ENCODE measurements at places on chromosomes 1 and 21.

DNA sequence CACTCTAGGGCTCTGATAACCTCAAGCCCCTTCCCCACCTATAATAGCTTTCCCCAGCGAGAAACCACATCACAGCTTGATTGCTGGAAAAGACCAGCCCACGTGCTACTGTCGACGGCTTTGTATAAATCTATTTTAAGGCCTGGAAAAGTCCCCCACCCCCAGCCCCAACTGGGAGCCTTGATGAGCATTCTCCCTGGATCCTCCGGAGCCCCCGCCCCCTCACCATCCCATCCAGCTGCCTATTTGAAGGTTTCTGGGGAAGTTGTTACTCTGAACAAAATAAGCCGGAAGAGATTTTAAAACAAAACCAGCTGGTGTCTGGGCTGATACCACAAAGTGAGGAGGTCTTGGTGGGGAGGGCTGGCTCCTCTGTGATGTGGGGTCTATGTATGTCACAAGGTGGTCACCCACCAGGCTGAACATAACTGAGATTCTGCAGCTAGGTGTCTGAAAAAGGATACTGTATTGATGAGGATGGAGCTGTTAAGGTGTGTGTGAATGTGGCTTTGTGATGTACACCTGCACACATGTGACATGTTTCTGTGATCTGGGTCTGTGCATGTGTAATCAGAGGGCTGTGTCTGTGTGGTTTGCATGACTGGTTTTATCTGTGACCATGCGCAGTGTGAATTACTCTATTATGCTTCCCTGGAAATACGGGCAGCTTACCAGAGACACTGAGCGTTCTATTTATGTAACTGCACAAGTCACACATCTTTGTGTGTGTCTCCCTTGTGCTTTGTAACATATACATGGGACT lies 25.0 kb downstream of the RIMS3 start:
- DNase-seq = no peak

- DNase-seq = no peak
These were observed 166.4 kb downstream of the TRABD2B start for GRCh38 chr1:47830641-47831333.

GRCh38 chr1:228082918-228083870 lies 686 bp downstream of the ARF1 start:
- DNase-seq = no peak

GRCh38 chr1:217562229-217562878 lies 68.5 kb downstream of the GPATCH2 start:
- DNase-seq = no peak

- DNase-seq = no peak
These were observed 93.2 kb upstream of the AJAP1 start for GRCh38 chr1:4561205-4561604.

- no peak for DNase-seq
These were observed 98.4 kb upstream of the SLC45A1 start for GRCh38 chr1:8219530-8219929.

DNA sequence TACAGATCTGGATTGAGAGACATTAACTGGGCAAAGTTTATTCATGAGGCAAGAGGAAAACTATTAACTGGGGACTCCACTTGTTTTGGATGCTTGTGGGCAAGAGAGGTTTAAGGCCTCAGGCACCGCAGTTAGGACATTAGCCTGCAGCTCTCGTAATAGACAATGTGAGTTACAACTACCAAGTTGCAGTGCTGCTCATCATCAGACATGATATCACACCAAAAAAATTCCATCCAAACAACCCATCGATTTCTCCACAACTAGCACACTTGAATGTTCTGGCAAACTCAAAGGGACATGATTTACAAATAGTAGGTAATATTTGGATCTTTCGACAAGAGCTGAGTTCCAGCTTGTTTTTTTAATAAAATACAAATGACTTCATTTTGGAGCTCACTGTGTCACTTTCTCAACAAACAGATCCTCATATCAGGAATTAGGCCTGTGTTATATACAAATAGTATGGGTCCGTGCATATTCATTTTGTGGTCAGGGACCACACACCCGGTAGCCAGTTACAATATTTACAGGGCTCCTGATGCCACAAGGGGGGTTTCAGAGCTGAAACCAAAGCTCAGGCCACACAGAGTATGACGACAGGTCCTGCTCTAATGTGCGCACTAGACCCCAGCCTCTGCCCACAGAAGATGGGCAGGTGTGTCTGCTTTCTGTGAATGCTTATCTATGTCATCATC lies 128.0 kb downstream of the TGFBR3 start:
- no peak for DNase-seq

DNA sequence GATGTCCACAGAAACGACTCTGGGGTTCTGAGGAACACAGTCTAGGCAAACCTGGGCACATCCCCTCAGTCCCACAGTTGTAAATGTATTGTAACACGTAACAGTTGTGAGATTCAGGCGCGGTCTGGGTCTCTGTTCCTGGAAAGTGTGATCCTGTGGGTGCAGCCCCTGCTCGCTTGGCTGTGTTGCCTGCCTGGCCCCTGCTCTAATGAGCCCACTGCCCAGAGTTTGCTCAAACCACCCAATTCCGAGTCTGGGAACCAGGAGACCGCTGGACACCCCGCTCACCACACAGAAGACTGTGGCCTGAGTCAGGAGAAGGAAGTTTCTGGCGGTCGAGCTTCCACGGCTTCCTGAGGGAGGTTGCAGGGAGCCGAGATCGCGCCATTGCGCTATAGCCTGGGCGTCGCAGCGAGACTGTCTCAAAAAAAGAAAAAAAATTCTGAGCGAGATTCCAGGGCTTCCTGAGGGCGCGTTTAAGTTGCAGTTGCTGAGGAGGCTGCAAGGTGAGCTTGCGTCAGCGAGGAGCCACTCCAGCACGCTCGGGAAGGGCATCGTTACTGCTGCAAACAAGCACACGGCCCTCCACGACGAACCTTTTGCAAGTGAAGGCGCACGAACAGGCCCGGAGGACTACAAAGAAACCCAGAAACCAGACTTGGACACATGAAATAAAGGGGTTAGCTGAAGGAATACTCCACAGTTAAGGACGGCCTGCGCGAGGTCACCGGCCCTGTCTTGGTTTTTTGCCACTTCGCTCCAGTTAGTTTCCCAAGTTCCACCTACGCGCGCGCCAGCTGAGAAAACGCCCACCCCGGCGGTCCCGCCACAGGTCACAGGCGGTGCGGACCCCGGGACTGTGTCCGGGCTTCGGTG lies 1.1 kb downstream of the C21orf58 start:
- DNase-seq = no peak

- no peak for DNase-seq
These were observed 59.5 kb upstream of the KDM4A start for GRCh38 chr1:43590388-43590925.

DNA sequence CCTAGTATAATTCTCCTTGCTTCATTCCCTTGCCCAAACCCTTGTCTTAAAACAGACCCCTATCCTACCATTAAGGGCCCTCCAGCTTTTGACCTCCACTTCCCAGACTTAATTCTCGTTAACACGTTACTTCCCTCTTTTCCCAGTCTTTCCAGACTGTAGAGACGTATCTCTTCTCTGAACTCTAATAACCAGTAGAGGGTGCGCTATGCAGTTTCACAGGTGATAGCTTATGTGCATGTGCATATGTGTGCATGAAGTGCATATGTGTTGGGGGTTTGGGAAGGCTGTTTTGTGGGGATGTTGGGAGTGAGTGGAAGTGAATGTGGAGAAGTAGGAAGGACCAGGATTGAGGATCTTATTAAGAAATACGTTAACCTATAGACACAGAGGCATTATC lies 78.1 kb upstream of the CCDC190 start:
- no peak for DNase-seq

GRCh38 chr1:20192364-20192763 lies 6.0 kb upstream of the PLA2G2C start:
- no peak for DNase-seq

GRCh38 chr1:6367381-6368012 lies 26.1 kb downstream of the ACOT7 start:
- DNase-seq = no peak

- DNase-seq = no peak
These were observed 8.8 kb upstream of the SAMSN1 start for GRCh38 chr21:14554948-14555347.

DNA sequence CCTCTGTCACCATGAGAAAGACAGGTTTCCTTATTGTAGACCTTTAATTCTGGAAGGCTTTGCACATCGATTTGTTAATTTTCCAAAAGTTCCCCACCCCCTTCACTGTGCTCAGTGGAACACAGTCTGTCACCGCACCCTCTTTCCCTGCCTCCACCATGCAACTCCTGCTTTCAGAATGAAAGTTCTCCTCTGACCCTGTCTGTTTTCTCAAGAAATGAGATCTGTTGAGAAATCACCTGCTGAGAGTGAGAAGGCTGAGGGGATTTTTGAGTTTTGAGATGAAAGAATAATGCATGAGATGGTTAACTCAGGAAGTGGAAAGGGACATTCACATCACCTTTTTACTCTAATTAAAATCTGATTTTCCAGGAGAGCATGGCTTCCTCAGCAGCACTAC lies 99.6 kb downstream of the CYYR1 start:
- no peak for DNase-seq

DNA sequence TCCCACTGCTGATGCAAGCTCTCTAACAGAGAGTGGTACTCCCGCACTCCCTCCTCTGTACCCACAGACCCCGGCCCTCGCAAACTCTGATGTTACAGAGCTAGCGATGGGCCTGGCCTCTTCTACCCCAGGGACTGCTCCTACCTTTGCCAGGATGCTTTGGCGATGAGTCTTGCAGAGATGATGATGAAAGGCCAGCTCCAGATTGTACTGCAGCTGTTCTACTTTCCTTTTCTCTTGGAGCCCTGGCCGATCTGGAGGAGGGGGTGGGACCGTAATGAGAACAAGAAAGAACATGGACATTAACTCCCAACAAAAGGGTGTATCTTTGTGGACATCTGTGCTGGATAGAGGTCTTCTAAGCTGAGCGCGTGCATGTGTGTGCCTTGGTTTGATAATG lies 6.0 kb upstream of the LINGO4 start:
- DNase-seq = no peak

DNA sequence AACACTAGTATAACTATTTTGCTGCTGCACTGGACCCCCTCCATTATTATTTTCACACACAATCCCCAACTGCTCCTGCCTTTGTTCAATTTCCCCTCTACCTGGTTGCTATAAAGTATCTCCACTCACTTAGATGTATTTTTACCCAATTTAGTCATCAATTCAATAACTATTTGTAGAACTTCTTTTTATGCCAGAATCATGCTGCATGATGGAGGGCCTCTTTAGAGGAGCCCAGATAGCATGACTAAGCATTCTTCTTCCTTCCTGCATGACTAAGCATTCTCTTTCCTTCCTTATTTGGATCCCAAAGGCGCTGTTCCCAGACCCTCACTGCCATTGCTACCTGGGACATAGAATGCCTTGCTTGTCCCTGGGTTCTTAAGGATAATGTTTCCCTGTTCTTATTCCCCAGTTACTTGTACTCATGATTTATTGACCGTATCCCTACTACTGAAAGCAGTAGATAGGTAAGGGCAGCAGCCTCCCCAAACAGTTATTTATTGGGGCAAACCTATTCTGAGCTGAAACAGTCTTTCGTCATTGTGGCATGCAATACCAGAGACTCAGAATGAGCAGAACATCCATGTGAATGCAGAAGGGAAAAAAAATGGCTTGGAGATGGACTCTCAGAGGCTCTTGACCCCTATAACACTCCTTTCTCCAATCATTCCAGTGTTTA lies 89.3 kb upstream of the AKT3 start:
- DNase-seq = no peak

- DNase-seq = no peak
These were observed 36.5 kb downstream of the RNASEL start for GRCh38 chr1:182552527-182552926.

DNA sequence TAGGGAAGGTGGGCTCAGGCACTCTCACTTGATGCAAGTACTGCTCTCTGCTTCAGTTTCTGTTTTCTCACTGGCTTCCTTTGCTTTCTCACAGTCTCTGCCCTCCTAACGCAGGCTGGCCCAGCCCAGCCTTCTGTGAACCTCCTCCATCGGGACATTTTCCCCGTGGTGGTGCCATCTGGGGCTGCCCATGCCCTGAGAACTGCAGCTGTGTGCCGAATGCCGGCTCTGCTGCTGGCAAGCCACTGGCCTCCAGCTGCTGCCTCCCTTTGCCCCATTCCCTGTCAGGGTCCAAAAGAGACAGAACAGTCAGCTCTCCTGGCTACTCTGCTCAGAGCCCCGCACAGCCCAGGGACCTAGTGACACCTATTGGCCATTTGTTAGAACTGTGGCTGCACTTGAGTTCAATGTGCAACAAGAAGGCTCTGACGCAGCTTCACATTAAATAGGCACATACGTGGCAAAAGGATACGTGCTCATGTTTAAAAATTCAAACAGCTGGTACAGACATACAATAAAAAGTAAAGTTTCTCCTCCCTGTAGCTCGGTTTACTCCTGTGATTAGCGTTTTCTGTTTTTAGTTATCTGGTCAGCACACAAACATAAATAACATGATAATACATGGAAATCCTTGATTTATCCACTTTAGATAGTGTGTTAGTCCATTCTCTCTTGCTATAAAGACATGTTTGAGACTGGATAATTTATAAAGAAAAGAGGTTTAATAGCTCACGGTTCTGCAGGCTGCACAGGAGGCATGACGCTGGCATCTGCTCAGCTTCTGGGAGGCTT lies 46.6 kb downstream of the FCRL5 start:
- no peak for DNase-seq

DNA sequence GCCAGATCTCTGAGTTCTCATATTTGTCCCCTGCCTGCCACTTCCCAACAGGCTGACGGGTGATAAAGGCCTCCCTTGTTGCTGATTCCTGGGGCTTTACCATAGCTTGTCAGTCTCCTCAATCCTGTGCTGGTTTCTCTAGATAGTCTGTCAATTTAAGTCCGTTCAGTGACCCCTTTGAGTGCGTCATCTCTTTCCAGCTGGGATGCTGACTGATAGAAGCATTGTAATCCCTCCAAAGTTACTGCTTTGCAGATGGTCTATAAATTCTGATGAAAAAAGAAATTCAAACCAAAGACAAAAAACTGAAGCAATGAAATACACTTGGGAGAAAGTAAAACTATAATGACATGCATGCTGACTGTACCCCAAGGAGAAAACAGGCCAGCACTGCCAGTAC lies 28.3 kb downstream of the RHOU start:
- DNase-seq = no peak

DNA sequence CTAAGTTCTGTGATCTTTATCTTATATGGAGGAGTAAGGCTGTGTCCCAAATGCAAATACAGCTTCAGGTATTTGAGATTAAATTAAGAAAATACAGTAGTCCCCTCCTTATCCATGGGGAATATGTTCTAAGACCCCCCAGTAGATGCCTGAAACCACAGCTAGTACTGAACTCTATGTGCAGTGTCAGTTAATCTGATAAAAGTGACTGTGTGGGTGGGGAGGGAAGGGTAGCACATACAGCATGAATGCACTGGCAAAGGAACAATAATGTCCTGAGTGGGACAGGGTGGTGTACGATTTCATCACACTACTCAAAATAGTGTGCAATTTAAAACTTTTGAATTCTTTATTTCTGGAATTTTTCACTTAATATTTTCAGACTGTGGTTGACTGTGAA lies 83.1 kb downstream of the HS2ST1 start:
- no peak for DNase-seq

- no peak for DNase-seq
These were observed 40.4 kb upstream of the LDLRAP1 start for GRCh38 chr1:25502957-25503356.

GRCh38 chr1:208112401-208112800 lies 131.8 kb downstream of the PLXNA2 start:
- DNase-seq = no peak

GRCh38 chr21:39020751-39021477 lies 162.3 kb downstream of the PSMG1 start:
- no peak for DNase-seq

- DNase-seq = no peak
These were observed 10.3 kb downstream of the LAPTM5 start for GRCh38 chr1:30747033-30748008.

Data from stimulated activated CD8-positive, alpha-beta memory T cell treated with anti-CD3 and anti-CD28 coated beads, Interleukin-2, amount 100 ng/mL, for 1 hour (primary cell).